Fibroblast of lung (primary cell): ENCODE measurements at places on chromosomes 7 and 10. TPM values are rescaled to one million over a fixed set of nuclear protein-coding genes. Genes with fewer than 3 reads are reported as not detected.

- no peak for DNase-seq
- no peaks in the 10 kb centered on the region for H3K36me3 ChIP-seq
- no peaks in the 10 kb centered on the region for H3K27me3 ChIP-seq
- no peak overlapping the region for H3K27ac ChIP-seq
Observed at GRCh38 chr10:11673346-11674280, 62.2 kb upstream of the USP6NL start.

- no peak overlapping the region for H3K4me3 ChIP-seq
- H3K4me1 ChIP-seq = no peaks in the 10 kb centered on the region
- H3K27me3 ChIP-seq = no peaks in the 10 kb centered on the region
- H3K36me3 ChIP-seq = no peaks in the 10 kb centered on the region
- DNase-seq = no peak
- H3K27ac ChIP-seq = no peak overlapping the region
Observed at GRCh38 chr7:88395715-88396114, 89.0 kb upstream of the STEAP4 start.

GRCh38 chr10:106479636-106480035 is 684.9 kb downstream of the SORCS1 start:
- no peak overlapping the region for H3K27ac ChIP-seq
- H3K36me3 ChIP-seq = no peaks in the 10 kb centered on the region
- no peaks in the 10 kb centered on the region for H3K27me3 ChIP-seq

DNA sequence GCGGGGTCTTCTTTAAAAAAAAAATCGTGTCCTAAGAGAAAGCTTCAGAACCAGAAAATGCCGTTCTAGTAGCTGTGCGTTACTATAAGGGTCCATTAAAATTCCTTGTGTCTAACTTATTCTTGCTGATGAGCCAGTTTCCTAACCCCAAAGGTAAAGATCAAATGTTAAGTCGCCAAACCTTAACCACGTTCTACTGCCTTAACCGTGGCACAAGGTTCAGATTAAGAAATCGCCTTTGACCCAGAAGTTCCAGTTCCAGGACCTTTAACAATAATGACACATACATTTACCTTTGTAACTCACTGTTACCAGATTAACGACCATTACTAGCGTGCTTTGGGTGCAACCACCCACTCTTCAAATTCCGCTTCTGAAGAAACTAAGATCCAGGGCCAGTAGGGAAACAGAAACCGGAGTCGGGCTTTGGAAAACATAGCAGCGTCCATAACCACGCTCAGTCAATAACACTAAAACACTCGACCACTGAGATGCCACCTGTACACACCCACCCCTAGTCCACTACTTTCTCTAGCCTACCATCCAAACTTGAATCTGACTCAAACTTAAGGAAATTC is 620 bp downstream of the BET1 start:
- H3K36me3 ChIP-seq = no peaks in the 10 kb centered on the region
- peak overlapping the region; percentile 87 for H3K4me3 ChIP-seq
- H3K27me3 ChIP-seq = no peaks in the 10 kb centered on the region
- no peak for DNase-seq

GRCh38 chr10:4504550-4504949 is 321.5 kb upstream of the AKR1E2 start:
- H3K4me1 ChIP-seq = no peaks in the 10 kb centered on the region
- H3K4me3 ChIP-seq = no peak overlapping the region
- DNase-seq = no peak

- peak overlapping the region; percentile 81 for H3K27ac ChIP-seq
- peaks cover 21% of the 10 kb centered on the region for H3K4me1 ChIP-seq
- H3K4me3 ChIP-seq = no peak overlapping the region
- peak; percentile 89 for DNase-seq
Observed at GRCh38 chr10:13659887-13660550, 73.3 kb downstream of the PRPF18 start.

- no peaks in the 10 kb centered on the region for H3K4me1 ChIP-seq
- no peak overlapping the region for H3K4me3 ChIP-seq
- H3K27me3 ChIP-seq = peaks cover 5% of the 10 kb centered on the region
- H3K27ac ChIP-seq = no peak overlapping the region
Observed at GRCh38 chr7:129769866-129770808, 158.6 kb downstream of the NRF1 start.

- H3K36me3 ChIP-seq = no peaks in the 10 kb centered on the region
- H3K4me1 ChIP-seq = no peaks in the 10 kb centered on the region
- no peak for DNase-seq
- H3K27ac ChIP-seq = no peak overlapping the region
- H3K27me3 ChIP-seq = no peaks in the 10 kb centered on the region
- H3K4me3 ChIP-seq = no peak overlapping the region
Observed at GRCh38 chr7:66502230-66503035, 126.2 kb upstream of the KCTD7 start.

- DNase-seq = peak; percentile 69
- no peaks in the 10 kb centered on the region for H3K27me3 ChIP-seq
Observed at GRCh38 chr7:40700653-40701421, 566.0 kb downstream of the SUGCT start.

DNA sequence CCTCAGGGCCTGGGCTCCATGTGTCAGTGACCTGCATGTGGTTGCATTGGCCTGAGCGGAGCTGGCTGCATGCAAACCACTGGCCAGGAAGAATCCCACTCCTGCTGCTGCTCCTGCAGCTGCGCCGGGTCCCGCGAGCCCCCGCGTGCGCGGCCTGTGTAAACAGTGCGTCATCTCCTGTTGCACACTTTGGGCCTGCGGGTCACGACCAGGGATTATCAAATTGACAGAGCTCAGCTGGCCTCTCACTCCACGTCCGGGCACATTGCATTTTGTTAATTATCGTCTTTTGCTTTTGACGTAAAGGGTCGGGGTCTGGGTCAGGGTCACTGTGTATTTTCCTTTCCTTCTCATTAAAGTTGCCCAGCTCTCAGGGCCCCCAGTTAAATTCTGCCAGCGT is 132.6 kb downstream of the RGS10 start:
- peaks cover 32% of the 10 kb centered on the region for H3K4me1 ChIP-seq
- H3K4me3 ChIP-seq = no peak overlapping the region
- DNase-seq = peak; percentile 98
- no peaks in the 10 kb centered on the region for H3K27me3 ChIP-seq

GRCh38 chr7:26657686-26658388 is 206.6 kb downstream of the SKAP2 start:
- no peak overlapping the region for H3K4me3 ChIP-seq
- DNase-seq = no peak
- no peak overlapping the region for H3K27ac ChIP-seq
- H3K36me3 ChIP-seq = no peaks in the 10 kb centered on the region

SPDYE1 gene
- total RNA-seq = under 0.01 TPM in 1 of 2 replicates, not detected in the other

CELF2 gene
- total RNA-seq = 18.5 and 25.1 TPM in 2 replicates

CCDC136 gene
- total RNA-seq = 4.9 and 12.1 TPM in 2 replicates

DUSP5 gene
- total RNA-seq = 14.9 and 27.6 TPM in 2 replicates

OR6B1 gene
- not detected in 2 replicates for total RNA-seq
